ENCODE measurements at places on chromosomes 2 and 18.

GRCh38 chr2:211407076-211407475 lies 850.7 kb downstream of the CPS1 start:
- DNase-seq = no peak

- DNase-seq = peak; percentile 97
These were observed 65.1 kb upstream of the CTLA4 start for GRCh38 chr2:203802342-203803052.

- no peak for DNase-seq
These were observed 27.6 kb upstream of the OTOS start for GRCh38 chr2:240168041-240168440.

DNA sequence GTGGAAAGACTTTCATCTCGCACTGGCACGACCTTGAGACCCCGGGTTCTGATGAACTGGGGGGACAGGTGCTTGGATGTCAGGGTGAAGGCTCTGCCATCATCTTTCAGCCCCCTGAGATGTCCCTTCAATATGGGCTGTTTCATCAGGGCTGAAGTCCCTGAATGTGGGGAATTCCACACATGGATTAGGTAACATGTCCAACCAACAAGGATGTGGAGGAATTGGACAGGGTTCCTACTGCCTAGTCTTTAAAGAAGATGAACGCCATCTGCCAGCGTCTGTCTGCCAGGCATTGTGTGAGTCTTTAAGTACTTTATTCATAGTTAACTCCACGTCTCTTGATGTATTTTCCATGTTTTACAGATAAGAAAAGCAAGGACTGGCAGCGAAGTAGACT lies 5.9 kb upstream of the GRHL1 start:
- DNase-seq = no peak

- DNase-seq = no peak
These were observed 28.8 kb upstream of the IGFBP5 start for GRCh38 chr2:216724190-216724589.

Measured in GM23248 (cell line).